ENCODE measurements at places on chromosomes 2 and 18. TPM values are rescaled to one million over a fixed set of nuclear protein-coding genes. Genes with fewer than 3 reads are reported as not detected.

DNA sequence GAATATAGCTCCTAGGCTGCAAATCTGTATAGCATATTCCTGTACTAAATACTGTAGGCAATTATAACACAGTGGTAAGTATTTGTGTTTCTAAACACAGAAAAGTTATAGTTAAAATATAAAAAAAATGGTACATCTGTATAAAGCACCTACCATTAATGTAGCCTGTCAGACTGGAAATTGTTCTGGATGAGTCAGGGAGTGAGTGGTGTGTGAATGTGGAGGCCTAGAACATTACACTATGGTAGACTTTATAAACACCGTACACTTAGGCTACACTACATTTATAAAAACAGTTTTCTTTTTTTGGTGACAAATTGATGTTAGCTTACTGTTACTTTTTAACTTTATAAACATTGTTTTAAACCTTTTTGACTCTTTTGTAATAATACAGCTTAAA, 226.3 kb downstream of the CCDC85A start:
- DNase-seq, result peak; percentile 49

GRCh38 chr2:133438026-133438425, 130.2 kb downstream of the NCKAP5 start:
- DNase-seq, result no peak

DNA sequence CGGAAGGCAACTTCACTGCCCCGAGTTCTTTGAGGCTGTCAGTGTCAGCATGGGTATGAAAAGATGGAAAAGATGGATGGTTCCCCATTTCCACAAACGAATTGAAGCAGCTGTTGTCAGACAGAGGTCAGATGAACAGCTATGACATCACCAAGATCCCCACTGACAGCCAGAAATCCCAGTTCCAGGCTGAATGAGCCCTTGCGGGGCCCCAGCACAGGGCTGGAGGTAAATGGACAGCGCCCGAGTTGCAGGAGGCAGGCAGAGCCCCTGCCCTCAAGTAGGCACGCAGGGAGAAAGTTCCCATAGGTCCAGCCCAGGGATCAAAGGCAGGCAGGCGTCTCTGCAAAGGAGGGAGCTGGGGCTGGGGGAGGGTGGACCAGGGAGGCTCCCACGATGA, 169.5 kb upstream of the AGAP1 start:
- DNase-seq, result no peak

GRCh38 chr18:51107082-51107481, 77.1 kb downstream of the SMAD4 start:
- DNase-seq, result no peak

- peak; percentile 29 for DNase-seq
These were observed 27.2 kb downstream of the SERPINB8 start for GRCh38 chr18:63997041-63997440.

GRCh38 chr2:125296742-125297141, 1271.7 kb downstream of the CNTNAP5 start:
- DNase-seq, result no peak

DNA sequence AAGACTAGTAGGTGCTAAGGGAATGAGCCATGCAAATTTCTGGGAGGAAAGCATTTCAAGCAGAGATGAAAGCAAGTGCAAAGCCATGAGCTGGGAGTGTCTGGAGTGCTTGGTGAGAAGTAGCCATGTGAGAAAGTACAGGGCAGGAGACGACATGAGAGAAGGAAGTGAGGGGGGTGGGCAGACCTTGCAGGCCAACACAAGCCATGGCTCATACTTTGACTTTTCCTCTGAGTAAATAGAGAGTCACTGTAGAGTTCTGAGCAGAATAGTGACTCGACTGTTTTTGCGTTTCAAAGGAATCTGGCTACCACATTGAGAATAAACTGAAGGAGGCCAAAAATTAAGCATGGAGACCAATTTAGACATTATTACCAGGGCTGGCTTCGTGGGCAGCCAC, 42.2 kb downstream of the SCN2A start:
- DNase-seq, result no peak

GNLY gene
- total RNA-seq, result not detected

TMEM178A gene
- total RNA-seq, result 0.70 TPM

- DNase-seq, result no peak
These were observed 23.5 kb upstream of the RPL37A start for GRCh38 chr2:216474925-216475670.

DSG1 gene
- total RNA-seq, result not detected

- no peak for DNase-seq
These were observed 173.1 kb upstream of the ID2 start for GRCh38 chr2:8508766-8509165.

CD226 gene
- total RNA-seq, result 0.88 TPM

- DNase-seq, result no peak
These were observed 34.9 kb downstream of the CTIF start for GRCh38 chr18:48573632-48574283.

DNA sequence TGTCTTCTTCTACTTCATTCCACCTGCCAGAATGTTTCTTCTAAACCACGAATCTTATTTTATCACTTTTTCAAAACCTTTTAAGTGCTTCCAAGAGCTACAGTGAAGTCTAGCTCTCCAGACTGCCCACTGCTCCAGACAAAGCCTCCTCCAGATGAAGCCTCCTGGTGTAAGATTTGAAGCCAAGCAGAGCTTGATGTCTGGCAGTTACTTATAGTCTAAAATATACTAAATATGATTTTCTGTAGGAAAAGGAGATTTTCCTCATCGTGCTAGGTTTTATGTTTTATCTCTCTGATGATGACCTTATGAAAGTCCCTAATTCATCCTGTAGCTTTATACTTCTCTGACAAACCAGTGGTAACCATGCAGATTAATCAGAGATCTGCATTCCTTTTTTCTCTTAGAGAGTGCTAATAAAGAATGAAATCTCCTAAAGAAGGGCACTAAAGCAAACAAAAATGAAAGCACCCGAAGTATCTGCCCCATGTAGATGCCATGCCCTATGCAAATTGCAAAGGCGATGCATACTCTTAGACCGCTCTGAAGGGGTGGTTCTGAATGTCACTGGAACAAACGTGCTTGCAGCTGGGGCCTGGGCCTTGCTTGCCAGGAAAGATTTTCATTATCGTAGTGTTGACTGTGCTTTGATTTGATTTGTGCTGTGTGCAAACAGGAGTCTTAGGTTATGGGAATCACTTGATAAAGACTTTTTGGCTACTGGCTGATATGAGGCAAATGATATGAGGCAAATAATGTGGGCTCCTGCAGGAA, 314.2 kb downstream of the PID1 start:
- DNase-seq, result no peak

- DNase-seq, result no peak
These were observed 22.0 kb upstream of the RPL31 start for GRCh38 chr2:100980046-100980445.

DNA sequence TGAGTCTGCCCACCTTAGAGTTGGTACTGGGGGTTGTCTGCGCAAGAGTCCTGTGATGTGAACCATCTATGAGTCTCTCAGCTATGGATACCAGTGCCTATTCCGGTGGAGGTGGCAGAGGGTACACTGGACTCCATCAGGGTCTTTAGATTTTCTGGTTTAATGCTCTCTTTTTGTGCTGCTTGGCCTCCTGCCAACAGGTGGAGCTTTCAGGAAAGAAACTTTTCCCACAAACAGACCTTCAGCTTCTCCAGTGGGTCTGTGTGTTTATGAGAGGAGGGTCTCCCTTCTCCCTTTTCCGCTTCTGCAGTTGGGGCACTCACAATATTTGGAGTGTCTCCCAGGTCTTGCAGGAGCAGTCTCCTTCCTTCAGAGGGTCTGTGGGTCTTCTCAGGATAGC, 1721.9 kb upstream of the SLC39A10 start:
- no peak for DNase-seq

TGOLN2 gene
- 145 TPM for total RNA-seq

DNA sequence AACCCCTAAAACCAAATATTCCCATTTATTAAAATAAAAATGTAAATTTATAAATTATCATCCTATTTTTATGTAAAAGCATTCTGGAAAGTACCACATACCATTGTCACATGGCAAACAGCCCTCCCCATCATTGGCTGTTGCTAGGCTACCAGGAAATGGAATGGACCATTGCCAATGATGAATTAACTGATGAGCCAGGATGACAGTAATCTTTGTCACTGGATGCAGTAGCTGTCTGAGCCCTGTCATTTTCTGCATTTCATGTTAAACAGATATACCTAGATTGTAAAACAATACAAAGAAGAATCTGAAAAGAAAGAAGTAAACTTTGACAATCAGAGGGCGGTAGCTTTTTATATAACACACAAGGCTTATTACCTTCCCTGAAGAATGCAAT, 641.4 kb downstream of the BCL11A start:
- DNase-seq, result no peak

ZSWIM2 gene
- not detected for total RNA-seq

DNA sequence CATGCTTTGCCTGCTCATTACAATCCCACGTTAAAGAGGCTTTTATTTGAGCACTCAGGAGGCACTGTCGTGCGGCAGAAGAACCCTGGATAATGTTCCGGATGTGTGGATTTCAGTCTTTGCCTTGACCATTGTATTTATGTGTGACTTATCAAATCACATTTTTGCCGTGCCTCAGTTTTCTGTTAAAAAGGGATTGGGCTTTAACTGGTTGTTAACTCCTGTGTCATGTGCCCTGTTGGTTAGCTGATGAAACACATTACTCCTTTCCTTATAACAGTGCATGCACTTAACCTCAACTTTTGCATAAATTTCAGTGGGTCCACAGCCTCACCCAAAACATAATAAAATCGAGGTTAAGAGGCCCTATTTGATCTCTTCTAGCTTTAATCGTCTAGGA, 52.7 kb downstream of the NAB1 start:
- DNase-seq, result no peak

DNA sequence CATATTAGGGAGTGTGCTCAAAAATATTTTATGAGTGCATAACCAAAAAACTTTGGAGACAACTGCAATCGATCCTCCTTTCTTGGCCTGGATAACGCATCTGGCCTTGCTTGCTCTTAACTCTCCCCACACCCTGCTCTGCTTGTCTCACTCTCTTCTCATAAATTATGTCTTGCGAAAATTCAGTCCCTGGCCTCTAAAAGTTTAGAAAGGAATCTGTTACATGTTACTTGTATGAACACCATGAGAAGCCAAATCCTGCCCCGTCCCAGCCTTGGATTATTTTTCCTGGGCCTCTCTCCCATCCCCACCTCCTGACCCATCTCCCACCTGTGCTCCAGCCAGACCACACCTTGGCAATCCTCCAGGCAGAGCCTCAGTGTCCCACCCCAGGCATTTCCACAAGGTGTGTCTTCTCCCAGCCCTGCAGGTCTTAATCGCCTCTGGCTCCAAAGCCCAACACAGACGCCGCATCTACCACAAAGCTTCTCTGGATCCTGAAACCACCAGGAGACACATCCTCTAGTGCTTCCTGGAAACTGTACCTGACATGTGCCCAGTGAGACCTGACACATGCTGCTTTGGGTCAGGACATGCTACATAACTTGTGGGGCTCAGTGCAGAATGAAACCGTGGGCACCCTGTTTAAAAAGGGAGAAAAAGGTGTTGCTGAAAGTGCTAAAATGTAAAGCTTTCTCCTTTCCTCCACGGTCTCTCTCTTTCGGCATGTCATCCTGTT, 99.6 kb upstream of the ST3GAL5 start:
- DNase-seq, result no peak

DNA sequence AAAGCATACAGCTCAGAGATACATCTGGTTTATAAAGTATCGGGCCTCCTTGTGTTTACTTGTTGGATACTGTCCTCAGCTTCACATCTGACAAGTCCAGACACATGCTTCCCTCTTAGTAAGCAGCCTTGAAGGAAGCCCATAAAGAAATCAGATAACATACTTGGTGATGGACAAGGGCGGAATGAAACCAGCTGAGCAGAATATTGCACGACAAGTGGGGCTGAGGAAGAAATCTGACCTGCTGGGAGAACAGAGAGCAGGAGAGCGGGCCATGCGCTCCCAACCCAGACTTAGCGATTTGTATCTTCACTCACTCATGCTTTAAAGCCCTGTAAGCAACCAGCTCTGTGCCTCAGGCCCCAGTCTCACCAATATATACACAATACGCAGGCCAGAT, 208.4 kb downstream of the CDH20 start:
- no peak for DNase-seq

C2orf78 gene
- total RNA-seq, result not detected

- DNase-seq, result peak; percentile 37
These were observed 493 bp downstream of the FN1 start for GRCh38 chr2:215435280-215435869.

GRCh38 chr18:10872304-10872703, 277.1 kb downstream of the PIEZO2 start:
- DNase-seq, result no peak

DNA sequence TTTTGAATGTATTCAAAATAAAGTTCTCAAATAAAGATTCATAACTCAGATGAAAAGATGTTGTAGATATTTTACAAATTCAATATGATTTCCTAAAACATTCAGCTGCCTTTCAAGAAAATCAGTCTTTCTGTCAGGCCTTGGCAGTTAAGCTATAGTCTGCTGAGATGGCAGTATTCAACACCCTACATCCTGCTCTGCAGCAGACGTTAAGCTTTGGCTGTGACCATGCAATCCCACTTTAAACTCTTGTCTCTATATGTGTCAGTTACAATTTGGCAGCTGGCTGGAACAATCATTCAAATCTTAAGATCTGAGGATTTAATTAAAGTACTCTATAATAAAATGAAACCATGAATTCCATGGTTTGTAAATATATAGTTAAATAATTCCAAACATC, 567.3 kb upstream of the ZNF804A start:
- no peak for DNase-seq

- no peak for DNase-seq
These were observed 752.6 kb upstream of the ID2 start for GRCh38 chr2:7929281-7929680.

DNA sequence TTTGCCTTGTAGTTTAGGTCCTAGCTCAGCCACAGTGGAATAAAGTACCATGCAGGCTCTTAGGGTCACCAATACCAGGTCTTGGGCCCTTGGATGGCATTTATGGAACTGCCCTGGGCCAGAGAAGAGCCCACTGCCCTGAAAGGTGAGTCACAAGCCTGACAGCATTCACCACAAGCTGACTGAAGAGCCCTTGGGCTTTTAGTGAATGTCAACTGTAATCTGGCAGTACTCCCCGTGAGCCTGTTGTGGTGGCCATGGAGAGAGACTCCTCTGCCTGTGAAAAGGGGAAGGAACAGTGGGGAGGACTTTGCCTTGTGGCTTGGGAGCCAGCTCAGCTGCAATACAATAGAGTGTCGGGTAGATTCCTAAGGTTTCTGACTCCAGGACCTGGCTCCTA, 1389.7 kb downstream of the DSC3 start:
- DNase-seq, result no peak

DNA sequence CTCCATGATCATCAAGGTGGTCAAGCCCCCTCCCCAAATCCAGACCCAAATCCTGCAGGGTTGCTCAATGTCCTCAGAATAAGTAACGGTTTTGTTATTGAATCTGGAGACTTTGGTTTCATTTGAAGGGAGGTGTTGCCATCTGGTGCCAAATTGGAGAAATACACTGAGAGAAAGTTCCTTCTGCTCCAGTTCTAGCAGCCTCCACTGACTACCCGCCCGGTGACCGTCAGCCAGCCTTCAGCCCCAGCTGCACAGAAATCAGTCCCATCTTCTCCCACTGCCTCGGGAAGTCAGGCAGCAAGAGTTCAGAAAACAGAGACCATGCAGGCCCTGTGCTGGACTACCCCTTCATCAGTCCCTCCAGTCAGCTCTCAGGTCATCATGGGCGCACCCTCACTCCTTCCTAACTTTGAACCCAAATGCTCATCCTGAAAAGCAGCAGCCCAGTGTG, 38.7 kb downstream of the PKDCC start:
- DNase-seq, result peak; percentile 48

Measured in HFFc6 (cell line).